ENCODE measurements at places on chromosomes 1 and 21. TPM values are rescaled to one million over a fixed set of nuclear protein-coding genes. Genes with fewer than 3 reads are reported as not detected.

DNA sequence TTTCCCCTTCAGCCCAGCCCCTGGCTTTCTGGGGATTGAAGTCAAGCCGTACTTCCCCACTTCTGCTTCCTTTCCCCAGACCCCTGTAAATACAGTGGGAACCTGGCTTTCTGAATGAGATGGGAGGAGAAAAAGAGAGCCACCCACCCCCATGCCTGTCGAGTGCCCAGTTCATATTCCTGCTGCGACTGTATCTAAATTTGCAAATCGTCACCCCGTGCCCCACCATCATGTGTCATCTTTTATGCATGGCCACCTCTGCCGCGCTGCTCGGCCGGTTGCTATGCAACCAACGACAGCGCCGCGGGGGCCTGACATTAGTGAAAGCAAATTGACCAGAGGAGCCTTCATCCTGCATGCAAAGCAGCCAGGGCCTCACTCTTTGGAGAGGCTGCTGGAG is 143.0 kb downstream of the ELAVL4 start:
- DNase-seq = no peak

CHIA gene
- not detected for polyA plus RNA-seq

B3GALNT2 gene
- 31.3 TPM for polyA plus RNA-seq

ATP5PB gene
- polyA plus RNA-seq = 329 TPM

Data from left renal cortex interstitium (tissue), 4 donors.